ENCODE measurements at places on chromosomes 13 and 19.
A peak's percentile ranks its signal among the peaks of the same experiment; 100 is the strongest.

DNA sequence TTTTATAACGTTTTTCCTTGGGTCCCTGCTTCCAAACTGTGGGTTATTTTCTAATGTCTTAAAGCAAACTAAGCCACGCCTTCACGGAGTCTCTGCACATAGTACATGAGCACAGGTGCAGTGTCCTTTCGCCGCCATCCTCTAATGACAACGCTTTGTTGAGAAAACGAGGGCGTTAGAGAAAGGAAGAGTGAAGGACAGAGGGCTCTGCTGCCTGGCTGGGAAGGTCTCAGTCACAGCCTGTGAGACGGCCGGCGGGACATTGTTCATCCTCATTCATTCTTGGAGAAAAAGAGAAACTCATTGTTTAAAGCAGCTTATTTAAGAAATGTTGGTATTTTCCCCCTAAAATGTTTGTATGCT is 9.5 kb downstream of the IL17D start:
- DNase-seq: no peak

GRCh38 chr19:41416194-41416674 is 10.9 kb downstream of the B3GNT8 start:
- DNase-seq: no peak

- DNase-seq: peak; percentile 37
These were observed 736 bp downstream of the GPI start for GRCh38 chr19:34365463-34366401.

- peak; percentile 54 for DNase-seq
These were observed 1.0 kb downstream of the SMIM24 start for GRCh38 chr19:3479177-3479833.

DNA sequence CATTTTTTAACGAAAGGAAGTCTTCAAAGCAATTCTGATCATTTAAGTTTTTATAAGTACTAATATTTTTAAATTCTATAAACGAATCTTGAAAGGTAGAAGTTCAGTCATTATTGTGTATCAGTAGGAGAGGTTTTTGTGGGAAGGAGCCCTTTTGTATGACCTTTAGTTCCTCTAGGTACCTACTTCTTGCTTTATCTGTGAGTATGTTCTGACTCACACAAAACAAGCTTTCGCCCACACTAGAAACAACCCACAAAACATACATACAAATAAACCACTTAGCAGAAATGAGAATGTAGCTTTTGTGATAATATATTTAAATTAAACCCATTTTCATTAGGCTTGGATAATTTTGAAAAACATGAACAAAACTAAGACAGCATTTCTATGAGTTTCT is 27.8 kb downstream of the ERCC5 start:
- no peak for DNase-seq

DNA sequence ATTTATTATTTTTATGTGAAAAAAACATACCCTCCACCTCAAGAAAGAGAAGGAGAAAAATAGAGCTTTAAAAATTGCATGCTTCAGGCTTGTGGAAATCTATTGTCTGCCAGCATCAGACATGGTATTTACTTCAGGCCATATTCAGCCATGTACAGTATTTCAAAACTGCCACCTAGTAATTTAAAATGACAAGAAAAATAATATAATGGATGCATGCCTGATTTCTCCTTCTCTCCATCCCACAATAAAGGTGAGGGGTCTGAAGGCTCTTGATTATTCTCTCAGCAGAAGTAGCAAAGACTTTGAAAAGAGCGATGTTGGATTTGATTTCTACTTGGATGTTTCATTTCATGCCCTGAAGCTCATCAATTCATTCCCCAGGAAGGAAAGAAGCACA is 250.7 kb downstream of the TBC1D4 start:
- no peak for DNase-seq

GRCh38 chr13:23796551-23796950 is 92.6 kb downstream of the MIPEP start:
- DNase-seq: no peak

DNA sequence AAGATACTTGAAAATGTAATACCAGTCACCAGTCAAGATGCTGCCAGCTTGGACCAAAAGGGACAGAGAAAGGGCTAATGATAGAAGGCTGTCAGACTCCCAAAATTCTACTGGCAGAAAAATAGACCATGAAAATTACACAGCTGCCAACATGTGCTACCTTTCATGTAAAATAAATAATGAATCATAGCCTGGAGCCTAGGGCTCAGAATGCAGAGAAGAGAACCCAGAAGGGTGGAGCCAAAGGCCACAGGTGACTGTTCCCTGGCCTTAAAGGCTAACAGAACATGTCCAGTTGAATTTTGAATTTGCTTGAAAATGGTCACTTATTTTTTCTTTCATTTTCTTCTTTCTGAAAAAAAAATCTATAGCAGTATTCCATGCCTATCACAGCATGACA is 1827.0 kb upstream of the MIR17HG start:
- DNase-seq: no peak

- DNase-seq: no peak
These were observed 167.2 kb upstream of the KLF12 start for GRCh38 chr13:74301258-74301935.

DNA sequence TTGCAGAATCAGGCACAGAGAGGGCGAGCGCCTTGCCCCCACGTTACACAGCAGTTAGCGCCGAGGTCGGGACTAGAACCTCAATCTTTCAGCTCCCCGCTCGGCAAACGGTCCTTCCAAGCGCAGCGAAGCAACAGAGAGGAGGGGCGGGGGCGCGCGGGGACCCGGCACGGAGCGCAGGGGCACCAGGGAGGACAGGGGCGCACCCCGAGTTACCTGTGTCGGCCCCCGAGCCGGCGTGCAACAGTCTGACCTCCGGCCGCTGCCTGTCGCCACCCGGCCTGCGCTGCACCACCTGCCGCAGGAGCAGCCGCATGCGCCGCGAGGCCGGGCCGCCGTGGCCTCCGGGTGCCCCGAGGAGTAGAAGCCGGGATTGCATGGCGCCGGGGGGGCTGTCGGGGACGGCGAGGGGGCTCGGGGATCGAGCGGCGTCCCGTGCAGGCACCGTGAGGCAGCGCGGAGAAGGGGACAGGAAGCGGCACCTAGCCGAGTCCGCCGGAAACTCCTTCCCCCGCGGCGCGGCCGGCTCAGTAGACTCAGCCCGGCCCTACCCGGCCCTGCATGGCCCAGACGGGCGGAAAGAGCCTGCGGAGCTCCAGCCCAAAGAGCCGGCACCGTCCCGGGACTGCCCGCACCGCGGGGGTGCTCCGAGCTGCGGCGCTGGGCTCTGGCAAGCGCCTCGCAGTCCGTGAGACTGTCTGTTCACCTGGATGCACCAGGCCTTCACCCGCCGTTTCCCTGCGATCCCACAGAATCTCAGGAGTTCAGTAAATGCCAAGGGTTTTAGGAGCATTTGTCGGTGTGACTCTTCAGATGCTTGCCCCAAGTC is at the start of gene VWA8:
Gene VWA8, minus strand, starts transcription at position 473 of the 829 bp plus-strand sequence. Its CDS starts 94 bp downstream, at position 379.
- peak; percentile 64 for DNase-seq

DNA sequence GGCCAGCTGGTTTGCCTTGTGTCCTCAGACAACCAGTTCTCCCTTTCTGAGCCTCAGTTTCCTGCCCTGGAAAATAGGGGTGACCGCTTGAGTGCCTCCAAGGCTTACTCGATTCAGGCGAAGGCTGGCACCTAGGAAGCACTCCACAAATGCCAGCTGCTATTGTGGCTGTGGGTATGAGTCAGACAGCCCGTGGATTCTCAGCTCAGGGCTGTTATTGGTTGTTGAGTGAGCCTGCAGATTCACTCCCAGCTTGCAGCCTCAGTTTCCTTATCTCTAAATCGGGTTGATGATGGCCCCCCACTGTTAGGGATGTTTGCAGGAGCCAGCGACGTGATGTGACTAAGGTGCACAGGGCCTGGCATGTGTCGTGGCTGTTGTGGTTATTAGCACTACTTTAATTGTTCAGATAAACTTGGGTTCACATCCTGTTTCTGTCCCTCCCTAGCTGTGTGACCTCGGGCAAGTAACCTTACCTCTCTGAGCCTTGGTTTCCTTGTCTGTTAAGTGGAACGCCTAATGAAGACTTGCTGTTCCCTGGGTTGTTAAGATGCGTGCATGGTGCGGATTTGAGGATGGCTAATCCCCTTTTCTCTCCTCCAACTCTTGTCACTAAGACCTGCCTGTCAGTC is 2.4 kb downstream of the MARK4 start:
- no peak for DNase-seq

GRCh38 chr19:44111910-44112463 is 1.2 kb upstream of the ZNF225 start:
- DNase-seq: peak; percentile 24

DNA sequence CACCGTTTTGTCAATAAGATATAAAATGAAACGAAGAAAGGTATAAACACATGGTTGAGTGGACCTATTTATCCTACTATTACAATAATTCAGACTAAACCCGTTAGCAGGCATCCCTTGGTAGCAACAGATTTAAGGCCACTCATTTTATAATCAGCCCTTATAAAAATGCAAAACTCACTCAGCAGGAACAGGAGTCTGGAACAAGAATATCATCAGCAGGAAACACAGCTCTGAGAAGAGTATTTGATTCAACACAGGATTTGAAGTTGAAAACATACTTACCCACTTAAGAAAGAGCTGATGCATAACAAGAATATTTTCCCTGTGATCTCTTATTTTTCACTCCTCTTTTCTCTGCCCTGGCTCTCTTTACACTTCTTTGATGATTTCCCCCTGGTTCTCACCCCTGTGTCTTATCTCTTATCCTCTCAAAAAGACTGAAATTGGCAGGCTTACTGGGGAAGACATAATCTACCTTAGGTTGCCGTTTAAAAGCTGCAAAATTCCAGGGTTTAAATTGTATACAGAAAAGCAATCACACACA is 1722.7 kb downstream of the SLITRK5 start:
- DNase-seq: no peak

- DNase-seq: no peak
These were observed 19.0 kb downstream of the MRPS12 start for GRCh38 chr19:38949580-38950367.

DNA sequence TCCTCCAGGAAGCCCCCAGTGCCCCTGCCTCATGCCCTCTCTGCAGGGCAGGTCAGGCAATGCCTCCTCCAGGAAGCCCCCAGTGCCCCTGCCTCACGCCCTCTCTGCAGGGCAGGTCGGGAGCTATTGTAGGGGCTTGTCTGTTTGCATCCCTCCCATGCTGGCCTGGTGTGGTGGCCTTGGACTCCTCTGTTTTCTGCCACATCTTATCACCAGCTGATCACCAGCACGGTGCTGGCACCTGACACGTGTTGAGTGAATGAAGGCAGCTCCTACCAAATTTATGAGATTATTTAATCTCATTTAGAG is 51.5 kb upstream of the C13orf46 start:
- DNase-seq: no peak

- DNase-seq: no peak
These were observed 124.7 kb upstream of the VSTM2B start for GRCh38 chr19:29400917-29401711.

- no peak for DNase-seq
These were observed 2724.7 kb downstream of the PCDH9 start for GRCh38 chr13:64505336-64505910.

GRCh38 chr13:77514336-77514726 is 21.2 kb upstream of the SCEL start:
- no peak for DNase-seq

DNA sequence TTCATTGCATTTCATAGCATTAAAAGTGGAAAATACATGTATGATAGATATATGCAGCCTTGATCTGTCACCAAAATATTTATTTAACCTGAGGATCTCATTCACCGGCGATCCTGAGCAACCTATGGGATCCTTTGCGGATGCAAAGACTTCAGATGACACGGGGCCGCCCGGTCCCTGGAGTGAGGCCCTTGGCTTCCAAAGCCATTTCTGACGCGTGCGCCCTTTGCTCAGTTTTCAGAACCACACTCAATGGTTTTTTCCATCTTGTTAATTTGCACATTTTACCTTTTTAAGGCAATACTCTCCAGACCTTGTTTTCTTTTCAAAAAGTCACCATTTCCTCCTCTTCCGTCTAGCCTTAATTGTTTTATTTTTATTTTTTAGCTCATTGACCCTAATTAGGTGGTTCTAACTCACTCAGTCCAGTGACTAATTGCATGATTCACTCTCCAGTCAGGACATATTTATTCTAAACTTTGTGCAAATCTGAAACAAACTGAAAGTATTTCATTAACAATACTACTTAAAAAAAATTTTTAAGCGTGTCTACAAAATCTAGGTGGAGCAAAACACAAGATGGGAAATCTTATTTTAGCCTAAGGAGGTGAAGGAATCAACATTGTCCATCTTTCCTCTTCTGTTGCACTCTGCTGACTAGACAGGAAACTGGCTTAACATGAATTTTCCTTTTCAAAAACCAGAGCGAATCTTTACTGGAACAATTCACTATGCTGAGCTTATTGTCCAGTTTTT is 47.9 kb downstream of the COL4A1 start:
- DNase-seq: no peak

GRCh38 chr19:10120538-10121189 is 965 bp upstream of the EIF3G start:
- no peak for DNase-seq

DNA sequence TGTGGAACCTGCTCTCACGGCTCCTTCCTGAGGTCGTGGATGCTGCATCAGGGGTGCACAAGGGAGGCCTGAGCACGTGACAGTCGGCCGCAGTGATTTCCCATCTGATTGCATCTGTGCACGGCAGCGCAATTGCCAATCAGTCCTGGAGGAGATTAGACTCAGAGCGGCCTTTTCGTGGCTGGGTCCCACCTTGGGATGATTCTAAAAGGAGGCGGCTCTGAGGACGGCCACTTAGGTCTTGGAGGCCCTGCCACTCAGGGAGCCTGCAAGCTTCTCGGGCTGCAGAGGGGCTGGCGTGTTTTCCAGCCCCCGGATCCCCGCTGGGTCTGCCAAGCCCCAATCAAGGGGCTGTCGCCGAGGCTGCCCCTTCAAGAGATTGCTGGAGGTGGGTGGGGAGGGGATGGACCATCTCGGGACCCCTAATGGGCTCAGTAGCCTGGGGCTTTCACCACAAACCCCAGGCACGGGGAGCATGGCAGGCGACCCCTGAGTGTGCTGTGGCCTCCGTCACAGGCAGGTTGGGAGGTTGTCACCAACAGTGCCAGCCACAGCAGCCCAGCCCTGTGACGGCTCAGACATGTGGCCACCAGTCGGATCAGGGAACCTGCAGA is 51.6 kb downstream of the SOX1 start:
- DNase-seq: peak; percentile 5

DNA sequence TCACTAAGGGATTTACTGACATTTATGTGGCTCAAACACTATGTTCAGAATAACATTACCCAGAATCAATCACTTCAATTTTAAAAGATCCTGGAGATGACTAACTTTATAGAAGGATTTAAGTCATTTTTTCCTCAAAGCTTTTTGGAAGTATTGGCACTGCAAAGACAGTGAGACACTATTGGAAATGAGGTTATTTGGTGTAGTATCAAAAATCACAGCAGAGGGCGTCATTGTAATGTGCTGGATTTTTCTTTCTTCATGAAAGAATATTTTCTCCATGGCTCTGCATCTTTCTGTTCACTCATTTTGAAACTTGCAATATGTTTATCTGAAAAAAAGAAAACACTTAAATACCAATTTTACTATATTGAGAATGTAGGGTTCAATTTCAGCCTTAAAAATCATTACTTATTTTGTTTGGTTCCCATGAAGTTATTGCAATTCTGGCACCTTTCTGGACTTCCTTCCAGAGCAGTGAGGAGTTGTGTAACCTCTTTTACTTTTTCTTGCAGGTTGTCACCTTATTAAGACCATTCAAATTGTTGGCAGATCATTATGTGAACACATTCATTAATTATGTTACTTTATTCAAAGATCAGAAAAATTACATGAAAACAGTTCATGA is 3.7 kb upstream of the CSNK1A1L start:
- DNase-seq: no peak
